A673 (cell line): ENCODE measurements at places on chromosomes 4 and X. TPM values are rescaled to one million over a fixed set of nuclear protein-coding genes. Genes with fewer than 3 reads are reported as not detected.

DNA sequence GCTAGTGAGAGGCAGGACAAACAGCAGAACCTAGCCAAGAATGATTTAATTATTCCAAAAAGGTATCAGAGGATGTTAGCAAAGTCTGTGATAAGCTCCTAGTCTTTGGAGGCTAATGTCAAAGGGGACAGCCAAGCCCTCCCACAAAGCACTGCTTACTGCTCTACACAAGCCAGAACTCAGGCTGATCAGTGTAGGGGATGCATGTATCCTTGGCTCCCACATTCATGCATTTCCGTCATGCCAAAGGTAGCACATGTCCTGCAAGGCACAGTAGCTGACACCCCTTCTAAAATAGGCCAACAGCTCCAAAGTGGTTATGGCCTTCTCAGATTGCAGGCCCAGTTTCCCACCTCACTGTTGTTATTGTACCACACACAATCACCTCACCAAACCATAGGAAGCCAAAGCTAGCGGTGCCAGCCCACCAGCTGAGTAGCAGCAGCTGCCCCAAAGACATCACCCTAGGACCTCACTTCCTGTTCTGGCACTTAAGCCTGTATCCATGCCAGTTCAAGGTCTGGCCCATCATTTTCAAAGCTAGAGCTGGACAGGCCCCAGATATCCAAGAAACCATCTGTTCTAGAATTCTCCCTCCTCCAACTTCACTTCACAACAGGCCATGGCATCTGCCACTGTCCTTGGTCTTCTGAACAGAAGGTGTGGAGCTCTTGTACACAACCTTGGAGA, 40.9 kb downstream of the TSPAN5 start:
- DNase-seq = no peak

The SPANXA2 gene
- not detected in 2 replicates for total RNA-seq

The STPG2 gene
- not detected in 2 replicates for total RNA-seq

DNA sequence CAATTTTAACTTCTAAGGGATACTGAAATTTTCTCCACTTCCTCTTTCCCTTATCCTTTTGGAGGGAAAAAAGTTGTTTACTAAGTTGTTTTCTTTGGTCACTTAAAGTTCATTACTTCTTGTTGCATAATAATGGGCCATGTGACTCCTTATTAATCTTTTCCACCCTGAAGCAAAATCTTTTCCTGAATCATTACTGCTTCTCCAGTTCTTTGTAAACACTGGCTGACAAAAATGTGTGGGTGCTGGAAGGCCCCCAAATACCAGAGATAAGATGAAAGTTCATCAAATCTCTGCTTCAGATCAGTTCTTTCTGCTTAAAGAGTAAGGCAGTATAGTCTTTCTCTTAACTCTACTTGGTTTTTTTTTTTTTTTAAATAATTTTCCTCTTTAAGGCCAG, 108.9 kb upstream of the NHS start:
- DNase-seq = no peak

GRCh38 chrX:1885116-1885515, 270.3 kb downstream of the ASMT start:
- DNase-seq = no peak

DNA sequence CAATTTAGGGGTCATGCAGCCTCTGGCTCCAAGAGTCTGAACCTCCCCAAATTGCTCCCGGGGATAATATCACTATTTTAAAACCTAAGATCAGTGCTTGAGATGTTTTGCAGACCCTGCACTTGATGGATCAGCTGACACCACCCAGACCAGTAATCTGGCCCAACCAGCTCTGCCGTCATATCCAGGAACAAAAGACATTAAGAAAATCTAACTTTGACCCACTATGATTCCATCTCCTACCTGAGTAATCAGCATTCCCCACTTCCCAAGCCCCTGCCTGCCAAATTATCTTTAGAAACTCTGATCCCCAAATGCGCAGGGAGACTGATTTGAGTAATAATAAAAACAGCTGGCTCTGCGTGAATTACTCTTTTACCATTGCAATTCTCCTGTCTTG, 34.4 kb upstream of the CCNG2 start:
- no peak for DNase-seq

The SERPINA7 gene
- not detected in 2 replicates for total RNA-seq

- DNase-seq = no peak
Measured at GRCh38 chr4:24104158-24104565, 214.3 kb upstream of the PPARGC1A start.

- DNase-seq = no peak
Measured at GRCh38 chrX:470686-471085, 84.0 kb upstream of the PPP2R3B start.

- DNase-seq = peak; percentile 61
Measured at GRCh38 chrX:110167952-110168451, 149.9 kb downstream of the AMMECR1 start.

- DNase-seq = peak; percentile 67
Measured at GRCh38 chr4:137664416-137664815, 132.1 kb upstream of the PCDH18 start.

DNA sequence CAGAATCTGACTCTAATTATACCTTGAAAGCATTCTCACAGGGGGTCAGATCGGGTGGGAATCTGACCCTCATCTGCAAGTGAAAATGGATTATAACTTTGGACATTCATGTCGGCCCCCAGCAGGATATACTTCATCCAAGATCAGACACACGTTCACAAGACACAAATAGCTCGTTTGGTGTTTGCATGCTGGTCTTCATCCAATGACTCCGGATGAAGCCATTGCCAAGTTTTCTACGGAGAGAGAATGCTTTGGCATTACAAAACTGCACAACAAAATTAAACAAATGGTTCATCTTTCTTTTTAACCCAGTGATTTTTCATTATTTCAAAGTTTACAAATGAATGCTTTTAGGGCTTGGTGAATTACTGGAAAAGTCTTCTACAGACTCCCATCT, 105.5 kb downstream of the MID1 start:
- DNase-seq = no peak

The PDLIM5 gene
- total RNA-seq = 174 and 183 TPM in 2 replicates

GRCh38 chrX:9310616-9311015, 154.2 kb upstream of the TBL1X start:
- no peak for DNase-seq

- DNase-seq = no peak
Measured at GRCh38 chr4:70337886-70338420, 3.2 kb downstream of the CABS1 start.

DNA sequence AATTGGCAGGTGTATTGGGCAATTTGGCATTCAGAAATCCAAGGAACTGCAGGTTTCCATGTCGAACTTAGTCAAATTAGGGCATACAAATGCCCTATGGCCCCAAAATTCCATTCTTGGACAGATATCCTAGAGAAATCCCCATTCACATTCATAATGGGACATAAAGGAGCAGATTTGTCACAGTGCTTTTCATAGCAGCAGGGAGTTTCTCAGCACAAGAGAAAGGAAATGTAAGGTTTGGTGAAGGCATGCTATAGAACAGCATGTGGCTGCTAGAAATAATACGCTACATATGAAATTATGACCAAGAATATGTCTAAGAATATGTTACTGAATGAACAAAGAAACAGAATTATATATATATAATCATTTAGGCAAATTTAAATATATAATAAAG, 437.5 kb upstream of the BOD1L1 start:
- DNase-seq = peak; percentile 66

- peak; percentile 11 for DNase-seq
Measured at GRCh38 chr4:48538358-48538757, 48.3 kb downstream of the ZAR1 start.

DNA sequence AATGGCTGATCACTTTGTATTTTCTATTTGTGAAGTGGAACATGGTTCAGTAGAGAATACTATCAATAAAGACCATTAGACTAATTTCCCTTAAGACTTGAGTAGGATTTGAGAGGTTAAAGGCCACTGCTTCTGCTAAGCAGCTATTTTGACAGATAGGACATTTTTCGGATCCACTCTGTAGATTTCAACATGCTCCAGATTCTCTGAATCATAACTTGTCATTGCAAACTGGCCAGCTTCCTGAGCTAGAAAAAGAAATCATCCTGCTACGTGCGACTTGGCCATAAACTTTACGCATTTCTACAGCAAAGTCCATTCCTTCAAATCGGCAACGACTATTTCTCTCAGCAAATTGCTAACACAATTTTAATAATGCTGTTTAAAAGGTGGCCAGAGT, 55.2 kb downstream of the MGST2 start:
- no peak for DNase-seq

DNA sequence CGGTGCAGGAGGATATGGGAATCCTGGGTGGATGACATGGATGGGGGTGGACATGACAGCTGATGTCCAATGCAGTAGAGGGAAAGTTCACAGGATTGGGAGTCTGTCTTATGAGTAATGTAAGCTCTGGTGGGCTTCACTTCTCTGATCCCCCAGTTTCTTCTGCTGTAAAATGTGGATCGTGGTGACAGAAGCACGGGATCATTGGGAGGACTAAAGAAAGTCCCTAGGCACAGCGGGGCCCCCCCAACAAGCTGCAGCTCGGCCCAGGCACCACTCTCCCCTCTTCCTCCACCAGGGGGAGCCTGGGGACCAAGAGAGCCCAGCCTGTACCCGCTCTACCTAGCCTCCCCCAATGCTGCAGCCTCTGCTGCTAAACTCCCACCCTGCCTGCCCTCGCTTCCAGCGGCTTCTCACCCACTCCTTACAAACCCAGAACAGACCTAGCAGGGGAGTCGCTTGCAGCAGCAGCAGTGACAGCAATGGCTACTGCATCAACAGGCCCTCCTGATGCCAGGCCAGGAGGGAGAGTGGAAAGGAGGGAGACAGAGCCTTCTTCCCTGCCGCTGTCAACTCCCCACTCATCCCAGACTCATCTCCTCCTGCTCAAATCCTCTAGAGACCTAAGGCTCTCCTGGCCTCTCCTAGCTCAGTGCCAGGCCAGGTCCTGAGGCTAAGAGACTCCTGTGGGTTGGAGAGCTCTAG, 36.1 kb upstream of the IQSEC2 start:
- DNase-seq = peak; percentile 82

DNA sequence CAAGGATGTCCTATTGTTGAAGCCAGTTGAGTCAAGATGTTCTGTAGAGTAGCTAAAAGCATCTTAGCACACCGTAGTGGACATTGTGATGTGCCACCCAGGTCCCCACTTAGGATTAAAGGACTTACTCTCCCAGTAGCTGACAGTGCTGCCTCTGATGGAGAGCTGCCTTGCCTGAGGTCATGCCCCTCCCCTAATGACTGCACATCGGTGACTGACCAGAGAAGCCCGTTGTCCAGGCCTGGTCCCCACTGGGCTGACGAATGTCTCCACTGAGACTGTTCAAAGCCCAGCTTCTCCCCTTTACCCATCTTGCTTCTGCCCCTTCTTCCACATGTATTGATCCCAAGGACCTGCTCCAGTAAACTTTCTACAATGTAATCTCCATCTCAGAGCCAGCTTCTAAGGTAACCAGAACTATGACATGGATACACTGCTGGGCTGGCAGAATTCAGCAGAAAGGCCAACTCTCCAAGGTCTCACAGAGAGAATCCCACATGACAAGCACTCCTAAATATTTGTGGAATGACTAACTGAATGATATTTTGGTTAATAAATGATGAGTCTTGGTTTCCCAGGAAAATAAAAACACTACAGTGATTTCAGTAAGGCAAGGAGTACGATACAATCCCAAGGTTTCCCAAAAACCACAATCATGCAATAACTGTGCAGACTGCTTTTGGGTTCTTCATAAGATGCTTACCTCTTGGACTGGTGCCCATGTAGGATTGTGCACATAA, 82.4 kb upstream of the TMEM150C start:
- DNase-seq = no peak

- DNase-seq = peak; percentile 39
Measured at GRCh38 chr4:48813964-48814363, 16.9 kb upstream of the OCIAD1 start.

GRCh38 chrX:64169988-64170387, 35.5 kb downstream of the AMER1 start:
- no peak for DNase-seq

The PDE5A gene
- 1.2 TPM in 2 replicates for total RNA-seq

- DNase-seq = no peak
Measured at GRCh38 chrX:155070038-155070437, 898 bp downstream of the CMC4 start.

GRCh38 chrX:12871257-12871656, 4.4 kb downstream of the TLR7 start:
- DNase-seq = no peak

- peak; percentile 55 for DNase-seq
Measured at GRCh38 chr4:184384056-184384809, 90.1 kb downstream of the IRF2 start.

GRCh38 chr4:73653695-73654106, 33.5 kb upstream of the RASSF6 start:
- DNase-seq = peak; percentile 18

The ABCG2 gene
- total RNA-seq = not detected in 2 replicates

- DNase-seq = no peak
Measured at GRCh38 chrX:54529151-54529550, 868 bp upstream of the GNL3L start.

DNA sequence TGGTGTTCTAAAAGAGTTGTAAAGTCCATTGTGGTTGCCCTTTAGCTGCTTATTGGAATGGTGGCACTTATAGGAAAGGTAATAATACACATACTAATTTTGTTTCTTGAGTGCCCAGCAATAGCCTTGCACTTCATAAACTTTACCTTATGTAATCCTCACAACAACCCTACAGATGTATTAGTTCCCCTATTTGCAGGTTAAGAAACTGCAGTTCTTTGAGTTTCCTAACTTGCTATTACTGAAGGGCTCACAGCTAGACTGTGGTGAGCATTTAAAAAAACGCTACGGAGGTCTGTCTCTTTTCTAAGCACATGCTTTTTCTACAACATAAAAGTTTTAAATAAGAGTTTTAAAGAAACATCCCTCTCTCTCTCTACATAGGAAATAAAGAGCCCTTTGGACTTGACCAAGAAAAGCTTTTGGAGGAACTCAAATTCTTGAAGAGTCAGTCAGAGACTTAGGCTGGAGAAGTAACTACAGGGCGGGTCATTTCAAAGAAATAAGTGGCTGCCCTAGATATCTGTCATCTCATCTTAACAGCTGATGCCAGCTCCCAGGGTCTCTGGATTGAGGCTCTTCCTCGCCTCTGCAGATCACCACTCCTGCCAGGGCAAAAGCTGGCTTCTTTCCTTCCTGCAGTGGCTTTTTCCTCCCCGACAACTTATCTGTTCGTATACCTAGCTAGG, 42.0 kb upstream of the FBXW7 start:
- DNase-seq = no peak

DNA sequence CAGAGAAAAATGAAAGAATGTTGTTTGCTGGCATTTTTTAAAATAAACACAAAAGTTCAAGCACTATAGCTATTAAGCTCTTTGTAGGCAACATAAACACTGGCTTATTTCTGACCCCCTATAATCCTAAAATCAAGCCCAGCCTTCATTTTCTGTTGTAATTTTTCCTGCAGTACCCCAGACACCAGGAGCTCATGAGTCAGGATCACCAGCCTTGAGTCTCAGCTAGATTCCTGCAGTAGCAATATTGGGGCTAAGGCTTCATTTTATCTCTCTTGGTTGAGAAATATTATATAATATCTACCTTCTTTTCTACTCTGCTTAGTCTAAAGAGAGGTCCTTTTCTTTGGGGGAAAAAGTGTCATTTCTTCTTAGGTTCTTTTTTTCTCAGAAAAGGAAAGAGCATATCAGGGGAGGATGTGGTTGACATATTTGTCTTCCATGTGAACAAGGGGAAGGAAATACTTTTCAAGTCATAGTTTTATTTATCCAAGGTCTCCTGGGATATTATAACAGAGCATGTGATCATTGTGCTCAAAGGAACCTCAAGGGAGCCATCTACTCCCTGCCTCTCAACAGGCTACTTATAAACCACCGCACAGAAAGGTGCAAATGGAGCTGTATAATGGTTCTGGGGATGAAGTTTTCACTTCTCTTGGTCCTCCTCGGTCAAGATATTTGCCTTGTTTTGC, 678.3 kb upstream of the NR3C2 start:
- peak; percentile 52 for DNase-seq

The DOK7 gene
- total RNA-seq = not detected in 2 replicates
